Posterior cingulate gyrus (tissue), 11 donors: ENCODE measurements at places on chromosomes 2 and 18.

- DNase-seq: no peak
These were observed 193.2 kb upstream of the ITGA4 start for GRCh38 chr2:181264001-181264400.

DNA sequence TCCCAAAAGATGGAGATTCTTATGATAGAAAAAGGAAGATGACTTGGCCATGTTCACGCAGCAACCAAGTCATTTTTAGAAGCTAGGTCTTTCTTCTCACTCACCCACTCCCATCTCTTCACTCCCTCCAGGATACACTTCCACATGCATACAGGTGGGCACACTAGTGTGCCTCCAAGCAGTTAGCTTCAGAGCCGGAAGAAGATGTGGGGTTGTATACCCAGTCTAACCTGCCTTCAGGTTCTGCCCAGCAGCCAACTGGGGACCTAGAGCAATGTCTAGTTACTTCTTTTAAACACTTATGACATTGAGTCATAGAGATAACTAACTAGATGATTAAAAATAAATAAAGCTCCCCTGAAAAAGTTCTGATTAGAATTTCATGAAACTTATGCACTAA is 21.8 kb upstream of the TANK start:
- no peak for DNase-seq

DNA sequence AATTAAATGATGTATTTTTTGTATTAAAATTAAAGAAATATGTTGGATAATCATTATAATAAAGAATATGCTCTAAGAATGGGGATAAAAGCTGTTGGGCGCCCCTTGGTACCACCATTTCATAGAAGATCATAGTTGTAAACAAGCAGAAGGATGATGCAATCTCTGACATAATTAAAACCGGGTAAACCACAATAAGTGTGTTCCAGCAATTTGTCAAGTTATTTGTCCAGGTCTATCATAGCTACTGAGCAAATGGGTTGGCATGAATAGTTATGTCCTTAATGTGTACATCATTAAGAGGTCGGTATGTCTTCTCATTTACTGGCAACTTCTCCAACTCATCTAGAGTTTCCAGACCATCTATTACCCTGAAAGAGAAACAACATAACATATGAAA is 6.7 kb upstream of the CLK1 start:
- DNase-seq: no peak

- DNase-seq: no peak
These were observed 32.3 kb upstream of the MBP start for GRCh38 chr18:77164763-77165485.

- no peak for DNase-seq
These were observed 13.8 kb downstream of the DPYSL5 start for GRCh38 chr2:26861610-26862224.

DNA sequence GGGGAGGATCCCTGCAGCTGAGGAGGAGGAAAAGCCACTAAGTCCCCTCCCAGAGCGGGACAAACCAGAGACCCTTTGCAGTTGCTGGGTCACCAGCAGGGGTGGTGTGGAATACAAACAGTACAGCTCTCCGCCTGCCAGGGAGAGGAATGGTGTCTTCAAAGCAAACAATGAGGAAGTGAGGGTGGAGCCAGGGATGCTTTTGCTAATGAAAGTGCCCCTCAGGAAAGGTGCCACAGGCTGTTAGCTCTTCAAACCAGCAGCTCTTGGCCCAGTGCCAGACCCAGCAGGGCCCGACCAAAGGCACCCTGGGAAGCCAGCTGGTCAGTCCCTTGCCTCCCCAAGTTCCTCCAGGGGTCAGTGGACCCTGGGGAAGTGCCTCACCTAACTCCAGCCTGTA is 102.8 kb downstream of the HIBCH start:
- no peak for DNase-seq

DNA sequence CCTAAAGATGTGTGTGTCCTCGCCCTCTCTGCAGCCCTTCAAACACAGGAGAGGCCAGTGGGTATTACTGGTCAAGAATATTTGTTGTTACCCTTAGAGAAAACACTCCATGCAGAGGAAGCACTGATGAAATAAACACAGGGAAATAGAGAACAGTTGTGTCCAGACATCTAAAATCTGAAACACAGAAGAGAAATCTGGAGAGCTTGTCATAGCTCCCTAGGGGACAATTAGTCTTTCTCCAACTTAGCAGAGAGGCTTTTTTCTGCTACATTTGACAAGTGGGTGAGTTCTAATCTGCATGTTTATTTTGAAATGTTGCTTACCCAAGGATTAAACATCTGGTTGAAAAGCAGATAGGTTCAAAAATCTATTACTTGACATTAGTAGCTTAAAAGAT is 190.1 kb downstream of the CTNNA2 start:
- no peak for DNase-seq

- no peak for DNase-seq
These were observed 163.3 kb downstream of the LRRC30 start for GRCh38 chr18:7394050-7394659.

DNA sequence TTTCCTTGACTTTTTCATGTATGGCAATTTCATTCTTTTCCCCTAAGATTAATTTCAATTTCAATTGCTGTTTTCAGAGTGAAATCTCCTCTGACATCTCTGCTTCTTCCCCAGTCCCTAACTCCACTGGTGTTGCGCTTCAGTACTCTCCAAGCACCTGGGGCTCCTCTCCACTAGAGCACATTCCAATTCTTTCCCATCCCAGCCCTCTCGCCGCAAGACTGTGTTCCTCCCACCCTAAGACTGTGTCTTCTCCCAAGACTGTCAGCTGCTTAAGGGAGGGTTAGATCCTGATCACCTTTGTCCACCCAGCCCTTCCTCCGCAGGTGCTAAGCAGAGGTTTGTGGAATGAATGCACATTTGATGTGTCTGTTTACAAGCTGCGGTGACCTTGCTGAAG is 255.7 kb upstream of the CCDC68 start:
- DNase-seq: no peak

GRCh38 chr2:11092701-11093335 is 62.4 kb upstream of the SLC66A3 start:
- DNase-seq: no peak

DNA sequence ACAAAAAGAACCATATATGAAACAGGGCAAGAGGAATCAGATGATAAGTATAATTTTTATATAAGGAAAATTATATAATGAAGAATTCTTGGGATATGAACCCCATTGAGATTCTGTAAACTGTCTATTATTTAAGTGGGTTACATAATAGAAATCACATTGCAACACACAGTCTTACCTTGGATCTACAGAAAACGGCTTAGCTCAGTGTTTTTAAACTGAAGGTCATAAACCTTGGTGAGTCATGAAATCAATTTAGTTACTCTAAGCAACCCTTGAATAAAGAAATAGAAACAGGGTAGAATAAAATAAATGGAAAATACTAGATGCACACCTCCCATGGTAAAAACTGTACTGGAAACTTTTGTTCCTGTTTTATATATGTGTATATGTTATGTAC is 50.7 kb downstream of the METTL8 start:
- DNase-seq: no peak

- DNase-seq: no peak
These were observed at the start of gene AGXT for GRCh38 chr2:240868286-240869108. Gene AGXT, plus strand, starts transcription at chr2:240868824. Its CDS starts 42 bp downstream, at chr2:240868866.

DNA sequence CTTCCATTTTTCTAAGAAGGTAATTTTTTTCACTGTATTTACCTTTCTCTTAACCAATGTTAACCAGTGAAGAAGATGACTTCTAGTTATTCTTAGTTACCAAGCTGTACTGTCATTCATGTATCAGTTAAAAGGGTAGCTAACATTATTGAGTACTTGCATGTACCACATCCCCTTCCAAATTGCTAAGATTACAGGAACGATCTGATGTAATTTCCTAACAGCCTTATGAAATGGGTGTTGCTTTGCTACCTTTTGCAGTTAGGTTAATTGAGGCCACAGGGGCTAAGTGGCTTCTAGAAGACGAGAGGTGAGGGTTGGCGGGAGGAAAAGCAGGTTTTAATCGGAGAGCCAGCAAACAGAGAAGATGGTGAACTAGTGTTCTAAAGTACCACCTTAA is 1.8 kb upstream of the SULT6B1 start:
- DNase-seq: no peak

DNA sequence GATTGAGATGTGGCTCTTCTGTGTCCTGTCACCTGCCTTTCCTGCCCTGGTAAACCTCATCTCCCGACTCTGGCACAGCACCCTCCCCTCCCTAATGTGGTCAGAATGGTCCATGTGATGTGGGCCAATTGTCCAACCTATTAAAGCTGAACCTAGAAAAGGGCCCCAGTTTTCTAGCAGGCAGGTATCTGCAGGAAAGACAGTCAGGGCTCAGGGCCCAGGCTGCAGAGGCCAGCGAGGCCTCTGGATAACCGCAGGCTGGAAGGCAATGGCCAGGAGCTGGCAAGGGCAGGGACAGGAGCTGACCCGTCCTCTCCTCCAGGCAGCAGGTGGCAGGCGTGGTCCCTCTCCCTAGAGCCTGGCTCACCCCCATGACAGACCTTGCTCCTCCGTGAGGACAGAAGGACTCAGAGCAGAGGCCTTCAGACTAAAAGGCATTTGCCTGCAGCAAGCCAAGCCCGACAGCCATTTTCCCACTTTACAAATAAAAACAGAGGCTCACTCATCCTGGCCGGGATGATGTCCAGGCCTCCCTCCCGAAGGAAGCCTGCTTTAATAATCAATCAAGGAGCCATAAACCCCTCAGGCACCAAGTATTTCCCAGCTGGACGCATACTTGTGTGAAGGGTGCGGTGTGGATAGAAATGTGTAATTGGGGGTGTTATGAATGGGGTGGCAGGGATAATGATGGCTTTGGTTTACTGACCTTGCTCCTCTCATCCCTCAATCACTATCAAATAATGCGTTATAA is 107.1 kb downstream of the TWIST2 start:
- DNase-seq: no peak

DNA sequence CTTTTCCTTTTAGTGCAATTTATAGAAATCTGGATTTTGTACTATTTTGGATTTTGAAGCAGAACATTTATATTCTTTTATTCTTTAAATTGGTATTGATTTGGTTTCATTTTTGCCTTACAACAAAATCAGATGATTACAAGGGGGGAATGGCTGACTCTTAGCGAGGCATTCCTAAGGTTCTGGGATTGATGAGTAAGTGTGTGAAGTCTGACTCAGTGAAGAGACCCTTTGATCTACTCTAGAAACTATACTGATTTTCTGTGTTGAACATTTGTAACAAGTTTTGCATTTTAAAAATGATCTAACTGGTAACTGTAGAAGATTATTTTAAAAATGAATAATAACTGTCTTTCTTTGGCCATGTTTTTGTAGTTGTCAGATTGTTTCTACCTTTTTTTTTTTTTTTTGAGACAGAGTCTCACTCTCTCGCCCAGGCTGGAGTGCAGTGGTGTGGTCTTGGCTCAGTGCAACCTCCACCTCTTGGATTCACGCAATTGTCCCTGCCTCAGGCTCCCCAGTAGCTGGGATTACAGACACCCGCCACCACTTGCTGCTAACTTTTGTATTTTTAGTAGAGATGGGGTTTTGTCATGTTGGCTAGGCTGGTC is 48.7 kb downstream of the TTC39C start:
- no peak for DNase-seq

DNA sequence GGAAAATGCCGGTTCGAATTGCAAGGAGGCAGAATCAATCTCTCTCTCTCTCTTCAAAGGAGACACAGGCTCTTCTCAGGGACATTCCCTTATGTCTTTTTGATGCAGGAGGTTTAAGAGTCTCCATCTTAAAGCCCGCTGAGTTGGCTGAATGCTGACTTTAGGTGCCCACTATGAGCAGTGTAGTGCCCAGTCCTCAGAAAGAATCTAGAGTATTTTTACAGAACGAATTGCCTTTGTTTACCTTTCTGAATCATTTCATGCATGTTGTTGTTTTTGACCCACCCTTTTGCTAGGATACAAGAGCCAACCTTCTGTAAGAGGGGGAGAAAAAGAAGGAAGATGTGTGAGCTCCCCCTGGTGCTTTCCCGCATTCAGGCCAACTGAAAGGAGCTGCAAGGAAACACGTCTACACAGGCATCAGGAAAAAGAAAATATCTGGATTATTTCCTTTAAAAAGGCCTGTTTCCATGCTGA is 193.5 kb upstream of the TCF4 start:
- peak; percentile 80 for DNase-seq

GRCh38 chr2:230505162-230505561 is 89.2 kb downstream of the SP100 start:
- no peak for DNase-seq

GRCh38 chr18:13514558-13514957 is 211.8 kb downstream of the FAM210A start:
- DNase-seq: no peak

GRCh38 chr2:204545861-204546735 is 823 bp downstream of the PARD3B start:
- DNase-seq: no peak

DNA sequence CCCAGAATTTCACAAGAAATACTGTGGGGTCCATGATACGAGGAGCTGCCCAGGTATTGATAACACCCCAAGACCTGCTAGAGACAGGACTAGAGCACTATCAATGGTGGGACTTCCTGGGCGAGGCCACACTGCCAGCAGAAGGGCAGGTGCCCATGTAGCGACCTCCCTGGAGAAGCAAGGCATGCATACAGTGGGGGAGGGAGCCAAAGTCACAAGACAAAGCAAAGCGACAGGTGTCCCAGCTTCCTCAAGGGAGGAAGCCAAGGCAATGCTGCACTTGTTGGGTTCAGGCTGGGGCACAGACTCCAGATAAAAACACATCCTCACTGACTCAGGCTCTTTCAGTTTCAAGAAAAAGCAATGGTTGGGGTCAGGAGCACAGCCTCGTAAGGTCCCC is 7.5 kb downstream of the CD207 start:
- DNase-seq: no peak

DNA sequence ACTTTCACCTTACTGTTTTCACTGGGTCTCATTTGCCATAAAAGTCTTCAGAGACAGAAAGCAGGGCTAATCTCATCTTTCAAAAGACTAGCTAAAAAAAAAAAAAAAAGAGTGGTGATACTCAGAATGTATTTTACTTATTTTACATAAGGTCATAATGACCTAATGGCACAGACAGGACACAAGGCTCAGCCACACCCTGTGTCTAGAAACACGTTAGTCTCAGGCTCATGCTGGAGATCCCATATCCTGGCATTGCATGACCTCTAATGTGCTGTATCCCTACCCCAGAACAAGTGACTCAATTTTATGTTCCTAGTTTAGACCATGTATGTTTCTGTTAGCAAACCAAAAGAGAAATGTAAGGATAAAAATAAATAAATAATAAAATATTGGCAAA is 115.4 kb downstream of the SATB2 start:
- no peak for DNase-seq

GRCh38 chr2:172311921-172312345 is 115.5 kb upstream of the ITGA6 start:
- no peak for DNase-seq

GRCh38 chr2:183521911-183522310 is 397.7 kb downstream of the NUP35 start:
- no peak for DNase-seq

DNA sequence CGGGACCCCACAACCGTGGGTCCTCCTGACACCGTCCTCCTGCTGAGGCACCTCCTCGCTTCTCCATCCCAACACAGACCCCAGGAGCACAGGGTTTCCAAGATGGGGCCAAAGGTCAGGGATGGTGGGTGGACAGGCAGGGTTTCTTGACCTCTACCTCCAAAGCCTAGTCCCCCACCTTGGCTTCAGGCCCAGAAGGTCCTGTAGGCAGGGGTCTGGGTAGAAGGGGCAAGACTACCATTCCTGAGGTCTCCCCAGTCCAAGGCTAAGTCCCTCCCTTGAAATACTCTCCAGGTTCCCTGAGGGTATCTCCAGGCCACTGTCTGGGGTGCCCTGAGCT is 7.1 kb downstream of the CYP26B1 start:
- no peak for DNase-seq

- DNase-seq: no peak
These were observed 980.3 kb upstream of the CDH2 start for GRCh38 chr18:29157057-29157780.

GRCh38 chr2:39851651-39852110 is 72.6 kb upstream of the THUMPD2 start:
- DNase-seq: no peak
